ENCODE measurements at places on chromosomes 3 and 15.

- DNase-seq: no peak
Measured at GRCh38 chr3:10772271-10773161, 43.5 kb upstream of the SLC6A11 start.

DNA sequence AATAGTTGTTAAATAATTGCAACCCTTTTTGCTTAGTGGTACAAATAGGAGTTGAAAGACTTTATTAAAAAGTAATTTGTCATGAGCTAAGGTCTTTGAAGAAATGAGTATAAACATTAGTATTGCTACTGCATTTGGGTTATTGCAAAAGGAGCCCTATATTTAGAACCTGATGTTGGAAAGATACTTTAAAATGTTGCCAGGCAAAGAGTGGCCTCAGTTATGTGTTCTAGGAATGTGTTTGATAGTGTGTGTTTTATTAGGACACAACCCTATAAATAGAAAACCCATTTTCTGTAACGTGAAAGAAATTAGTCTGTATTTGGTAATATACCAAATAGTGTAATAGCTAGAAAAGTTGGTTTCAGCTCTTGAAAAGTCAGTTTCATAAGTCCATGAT is 10.7 kb downstream of the VPS8 start:
- no peak for DNase-seq

- DNase-seq: no peak
Measured at GRCh38 chr15:80949756-80950155, 39.9 kb downstream of the MESD start.

- DNase-seq: peak; percentile 100
Measured at GRCh38 chr3:177478170-177478867, 281.0 kb upstream of the TBL1XR1 start.

GRCh38 chr3:118267588-118267987 is 767.1 kb downstream of the IGSF11 start:
- no peak for DNase-seq

DNA sequence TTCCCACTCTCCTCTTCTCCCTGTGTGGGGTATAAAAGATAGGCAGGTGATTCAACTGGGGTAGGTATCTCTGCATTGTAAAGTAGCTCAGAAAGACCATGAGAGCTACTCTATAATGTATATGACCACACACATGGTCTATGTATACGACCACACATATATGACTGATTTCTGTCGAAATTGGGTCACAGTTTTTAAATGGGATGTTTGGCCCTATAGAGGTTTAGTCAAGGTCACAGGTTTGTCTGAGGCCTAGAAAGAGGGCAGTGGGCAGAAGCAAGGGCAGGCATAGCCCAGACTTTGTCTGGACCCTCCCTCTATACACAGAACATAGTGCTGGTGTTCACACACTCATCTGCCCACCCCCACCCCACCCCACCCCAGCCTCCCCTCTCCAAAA is 4.4 kb downstream of the LAMP3 start:
- DNase-seq: no peak

- DNase-seq: no peak
Measured at GRCh38 chr3:188964957-188965356, 206.8 kb upstream of the TPRG1 start.

- DNase-seq: no peak
Measured at GRCh38 chr3:192553707-192554106, 173.6 kb downstream of the FGF12 start.

DNA sequence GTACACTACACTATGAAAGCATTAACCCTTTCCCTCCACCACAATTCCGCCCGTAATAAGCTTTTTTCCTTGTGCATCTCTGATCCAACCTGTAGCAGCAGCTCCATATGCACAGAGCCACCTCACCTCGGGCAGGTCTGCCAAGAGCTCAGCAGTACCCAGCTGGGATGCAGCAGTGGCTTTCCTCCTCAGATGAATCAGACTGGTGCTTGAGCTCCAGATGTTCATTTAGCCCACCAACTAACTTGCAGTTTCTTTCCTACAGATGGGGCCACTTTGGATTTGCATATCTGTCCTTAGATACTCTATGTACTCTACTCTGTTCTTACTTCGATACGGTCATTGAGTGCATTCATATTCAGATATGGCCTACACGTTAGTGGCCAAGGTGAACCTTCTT is 14.8 kb upstream of the FSIP1 start:
- DNase-seq: no peak

DNA sequence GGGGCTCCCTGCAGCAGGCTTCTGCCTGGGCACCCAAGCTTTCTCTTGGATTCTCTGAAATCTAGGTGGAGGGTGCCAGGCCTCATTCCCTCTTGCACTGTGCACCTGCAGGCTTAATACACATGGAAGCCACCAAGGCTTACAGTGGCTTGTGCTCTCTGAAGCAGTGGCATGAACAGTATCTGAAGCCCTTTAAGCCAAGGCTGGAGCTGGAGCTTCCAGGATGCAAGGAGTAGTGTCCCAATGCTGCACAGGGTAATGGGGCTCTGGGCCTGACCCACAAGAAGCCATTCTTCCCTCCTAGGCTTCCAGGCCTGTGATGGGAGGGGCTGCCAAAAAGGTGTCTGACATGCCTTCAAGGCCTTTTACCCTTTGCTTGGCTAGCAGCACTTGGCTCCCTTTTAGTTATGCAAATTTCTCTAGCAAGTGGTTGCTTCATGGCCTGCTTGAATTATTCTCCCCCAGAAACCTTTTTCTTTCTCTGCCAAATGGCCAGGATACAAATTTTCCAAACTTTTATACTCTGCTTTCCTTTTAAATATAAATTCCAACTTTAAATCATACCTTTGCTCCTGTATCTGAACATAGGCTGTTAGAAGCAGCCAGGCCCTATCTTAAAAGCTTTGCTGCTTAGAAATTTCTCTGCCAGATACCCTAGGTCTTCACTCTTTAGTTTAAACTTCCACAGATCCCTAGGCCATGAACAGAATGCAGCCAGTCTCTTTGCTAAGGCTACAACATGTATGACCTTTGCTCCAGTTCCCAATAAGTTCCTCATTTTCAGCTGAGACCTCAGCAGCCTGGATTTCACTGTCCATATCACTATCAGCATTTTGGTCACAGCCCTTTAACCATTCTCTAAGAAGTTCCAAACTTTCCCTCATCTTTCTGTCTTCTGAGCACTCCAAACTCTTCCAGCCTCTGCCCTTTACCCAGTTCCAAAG is 201.1 kb upstream of the LRRFIP2 start:
- no peak for DNase-seq

DNA sequence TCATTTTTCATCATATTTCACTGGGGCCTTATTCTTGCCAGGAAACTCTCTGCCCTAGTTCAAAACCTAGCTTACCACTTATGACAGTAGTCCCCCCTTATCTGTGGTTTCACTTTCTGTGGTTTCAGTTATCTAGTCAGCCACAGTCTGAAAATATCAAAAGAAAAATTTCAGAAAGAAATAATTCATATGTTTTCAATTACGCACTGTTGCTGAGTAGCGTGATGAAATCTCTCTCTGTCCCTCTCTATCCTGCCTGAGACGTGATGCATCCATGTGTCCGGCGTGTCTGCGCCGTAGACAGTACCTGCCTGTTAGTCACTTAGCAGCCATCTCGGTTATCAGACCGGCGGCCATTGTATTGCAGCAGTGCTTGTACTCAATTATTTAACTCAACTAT is 369.9 kb upstream of the MCTP2 start:
- no peak for DNase-seq

DNA sequence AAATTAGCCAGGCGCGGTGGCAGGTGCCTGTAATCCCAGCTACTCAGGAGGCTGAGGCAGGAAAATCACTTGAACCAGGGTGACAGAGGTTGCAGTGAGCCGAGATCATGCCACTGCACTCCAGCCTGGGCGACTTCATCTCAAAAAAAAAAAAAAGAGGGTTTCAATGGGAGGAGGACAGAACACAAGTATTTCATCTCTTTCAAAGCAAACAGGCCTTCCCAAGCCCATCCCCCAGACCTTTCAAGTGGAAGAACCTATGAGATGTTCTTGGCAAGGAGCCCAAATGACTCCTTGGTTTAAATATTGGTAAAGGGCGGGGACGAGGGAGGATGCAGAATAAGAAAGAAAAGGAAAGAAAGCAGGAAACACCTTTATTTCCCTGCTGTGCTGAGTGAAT is 62.2 kb upstream of the MCF2L2 start:
- DNase-seq: peak; percentile 81

- no peak for DNase-seq
Measured at GRCh38 chr15:86089422-86089821, 9.8 kb downstream of the AGBL1 start.

- DNase-seq: peak; percentile 76
Measured at GRCh38 chr15:63939531-63940130, 105.9 kb upstream of the HERC1 start.

DNA sequence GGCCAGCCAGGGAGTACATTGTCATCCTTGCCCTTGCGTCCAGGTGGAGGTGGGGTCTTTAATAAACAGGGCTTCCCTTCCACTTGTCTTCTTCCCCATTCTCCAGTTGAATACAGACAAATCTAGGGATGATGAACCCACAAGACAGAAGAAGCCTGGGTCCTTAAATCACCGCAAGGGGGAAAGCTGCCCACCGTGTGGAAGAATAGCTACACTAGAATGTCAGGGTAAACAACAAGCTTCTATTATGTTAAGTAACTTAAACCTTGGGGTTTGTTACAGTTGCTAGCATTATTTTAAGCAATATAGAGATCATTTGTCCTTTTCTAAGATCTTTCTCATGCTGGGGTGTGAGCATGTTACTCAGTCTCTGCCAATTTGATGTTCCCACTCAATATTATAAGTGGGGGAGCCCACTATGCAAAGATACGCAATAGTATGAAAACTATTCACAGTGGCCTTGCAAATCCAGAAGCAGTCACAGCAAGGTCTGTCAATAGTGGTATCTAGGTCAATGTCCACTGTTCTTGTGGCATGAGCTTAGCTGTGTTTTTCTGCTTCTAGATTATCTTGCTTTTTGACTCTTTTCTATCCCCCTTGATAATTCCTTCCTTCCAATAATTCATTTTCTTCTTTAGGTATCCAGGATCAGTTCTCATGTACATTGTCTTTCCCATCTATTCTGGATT is 12.0 kb upstream of the PCCB start:
- DNase-seq: no peak

- peak; percentile 54 for DNase-seq
Measured at GRCh38 chr15:92510163-92510882, 116.6 kb downstream of the ST8SIA2 start.

GRCh38 chr3:159865041-159865579 is 123.5 kb upstream of the IL12A start:
- DNase-seq: no peak

DNA sequence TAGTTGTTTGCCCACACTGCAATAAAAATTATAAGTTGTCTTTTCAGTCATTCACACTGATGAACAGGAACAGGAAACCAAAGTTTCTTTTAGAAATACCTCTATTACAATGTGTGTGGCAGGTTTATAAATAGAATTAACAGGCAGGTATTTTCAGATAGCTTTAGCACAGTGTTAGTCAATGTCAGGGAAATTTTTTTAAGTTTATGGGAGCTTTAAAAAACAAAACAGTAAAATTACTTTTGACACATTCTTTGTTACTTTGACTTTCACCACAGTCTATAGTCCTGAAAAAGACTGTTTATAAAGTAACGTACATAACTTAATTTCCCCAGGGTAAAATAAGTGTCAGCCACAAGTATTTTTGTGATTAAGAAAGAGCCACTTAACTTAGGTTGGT is 38.1 kb downstream of the SERPINI1 start:
- no peak for DNase-seq

GRCh38 chr3:72906154-72906553 is 18.3 kb downstream of the GXYLT2 start:
- DNase-seq: no peak

DNA sequence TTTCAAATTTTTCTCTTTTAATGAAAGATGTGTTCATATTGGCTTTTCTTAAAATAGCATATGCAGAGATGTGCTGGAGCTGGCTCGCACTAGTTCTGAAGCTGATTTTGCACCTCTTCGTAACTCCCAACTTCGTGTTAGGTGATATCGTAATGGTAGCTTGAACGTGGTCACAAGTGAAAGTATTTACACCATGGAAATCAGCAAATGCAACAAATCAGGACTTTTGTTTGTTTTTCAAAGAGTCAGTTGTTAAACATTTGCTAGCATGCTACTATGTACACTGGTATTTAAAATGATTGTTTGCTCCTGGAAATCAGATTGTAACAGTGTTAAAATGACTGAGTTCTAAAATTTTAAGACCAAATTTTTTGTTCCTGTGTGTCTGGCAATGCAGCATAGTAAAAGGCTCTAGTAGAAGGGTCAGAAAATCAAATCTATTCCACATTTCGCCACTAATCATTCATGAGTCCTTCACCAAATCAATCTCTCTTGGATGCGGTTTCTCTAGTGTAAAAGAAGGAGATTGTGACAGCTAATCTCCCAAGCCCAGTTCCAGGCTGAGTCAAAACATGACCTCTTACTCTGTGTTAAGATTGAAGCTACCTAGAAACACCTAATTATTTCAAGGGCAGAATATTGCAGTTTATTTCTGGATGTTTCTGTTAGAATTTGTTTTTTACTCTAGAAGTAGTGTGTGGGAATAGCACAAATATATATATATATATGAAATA is 34.3 kb upstream of the CMC1 start:
- DNase-seq: peak; percentile 11

GRCh38 chr3:15420871-15421270 is 6.5 kb downstream of the METTL6 start:
- no peak for DNase-seq

- no peak for DNase-seq
Measured at GRCh38 chr15:69860321-69860720, 237.4 kb downstream of the TLE3 start.

GRCh38 chr3:161851941-161852566 is 355.4 kb downstream of the OTOL1 start:
- DNase-seq: peak; percentile 22

DNA sequence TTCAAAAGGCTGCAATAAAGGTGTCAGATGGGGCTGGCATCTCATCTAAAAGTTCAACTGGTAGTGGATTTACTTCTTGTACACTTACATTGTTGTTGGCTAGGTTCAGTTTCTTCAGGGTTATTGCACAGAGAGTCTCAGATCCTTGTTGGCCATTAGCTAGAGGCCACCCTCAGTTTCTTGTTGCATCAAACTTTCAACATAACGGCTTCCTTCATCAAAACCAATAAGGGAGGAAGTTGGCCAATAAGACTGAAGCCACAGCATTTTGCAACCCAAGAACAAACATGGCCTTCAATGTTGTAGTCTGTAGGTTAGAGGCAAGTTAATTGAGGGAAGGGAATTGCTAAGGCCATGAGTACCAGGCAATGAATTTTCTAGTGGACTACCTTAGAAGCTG is 218.0 kb downstream of the ZBBX start:
- no peak for DNase-seq

GRCh38 chr3:63580151-63580550 is 72.3 kb upstream of the SNTN start:
- peak; percentile 18 for DNase-seq

GRCh38 chr3:65548848-65549625 is 489.7 kb downstream of the MAGI1 start:
- DNase-seq: no peak
